RPMI8226 (cell line): ENCODE measurements at places on chromosomes 2 and 18.

DNA sequence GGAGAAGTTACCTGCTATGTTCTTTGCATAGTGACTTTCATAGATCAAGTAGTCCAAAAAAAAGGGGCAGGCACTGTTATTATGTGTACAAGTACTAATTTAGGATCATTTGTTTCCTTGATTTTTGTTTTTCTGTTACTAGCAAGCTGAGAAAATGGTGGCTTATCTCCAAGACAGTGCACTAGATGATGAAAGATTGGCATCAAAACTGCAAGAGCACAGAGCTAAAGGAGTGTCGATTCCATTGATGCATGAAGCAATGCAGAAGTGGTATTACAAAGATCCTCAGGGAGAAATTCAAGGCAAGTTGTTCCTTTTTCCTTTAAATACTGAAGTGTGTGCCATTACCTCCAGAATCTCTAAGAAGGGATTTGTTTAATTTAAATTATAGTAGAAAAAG, 19.6 kb upstream of the KCNJ13 start:
- DNase-seq, result no peak

DNA sequence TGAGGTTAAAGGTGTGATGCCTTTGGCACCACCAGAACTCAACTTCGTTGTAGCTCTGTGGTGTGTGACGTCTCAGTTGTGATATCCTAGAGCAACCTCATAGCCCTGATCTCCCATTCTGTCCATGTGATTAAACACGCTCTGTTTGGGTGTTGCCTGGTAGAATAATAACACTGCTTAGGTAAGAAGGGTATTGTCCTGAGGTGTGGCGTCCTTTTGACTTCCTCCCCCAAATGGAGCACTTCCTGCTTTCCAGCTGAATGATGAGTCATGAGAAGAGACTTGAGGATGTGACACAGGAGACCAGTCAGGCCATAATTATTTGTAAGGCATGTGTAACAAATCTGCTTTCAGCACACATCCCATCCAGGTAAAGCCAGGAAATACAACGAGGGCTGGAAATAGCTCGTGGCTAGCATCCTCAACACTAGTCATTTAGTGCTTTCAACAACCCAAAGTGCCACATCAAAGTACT, 100.7 kb downstream of the RAPGEF4 start:
- no peak for DNase-seq

- DNase-seq, result no peak
Measured at GRCh38 chr2:65450810-65451209, 18.4 kb upstream of the SPRED2 start.

- DNase-seq, result no peak
Measured at GRCh38 chr2:31467426-31467825, 52.9 kb upstream of the XDH start.

- peak; percentile 61 for DNase-seq
Measured at GRCh38 chr2:10225291-10226037, 77.2 kb upstream of the HPCAL1 start.

GRCh38 chr2:4900242-4900641, 791.9 kb upstream of the SOX11 start:
- DNase-seq, result no peak

DNA sequence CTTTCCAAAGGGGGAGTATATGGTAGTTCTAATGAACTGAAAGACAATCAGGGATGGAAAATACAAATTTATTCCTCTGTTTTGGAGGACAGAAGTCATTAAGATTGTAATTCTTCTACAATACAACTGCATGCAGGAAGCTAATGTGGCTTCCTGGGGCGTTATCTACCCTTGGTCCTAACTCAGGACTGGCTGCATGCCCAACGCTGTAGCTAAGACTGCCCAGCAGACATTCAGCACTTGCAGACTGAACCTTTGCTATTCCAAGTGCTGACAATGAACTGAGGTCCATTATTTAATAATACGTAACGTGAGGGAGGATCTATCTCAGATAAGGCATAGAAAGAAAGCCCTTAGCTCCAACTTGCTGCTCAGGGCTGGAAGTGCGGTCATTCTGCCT, 53.2 kb downstream of the ZAP70 start:
- DNase-seq, result no peak

DNA sequence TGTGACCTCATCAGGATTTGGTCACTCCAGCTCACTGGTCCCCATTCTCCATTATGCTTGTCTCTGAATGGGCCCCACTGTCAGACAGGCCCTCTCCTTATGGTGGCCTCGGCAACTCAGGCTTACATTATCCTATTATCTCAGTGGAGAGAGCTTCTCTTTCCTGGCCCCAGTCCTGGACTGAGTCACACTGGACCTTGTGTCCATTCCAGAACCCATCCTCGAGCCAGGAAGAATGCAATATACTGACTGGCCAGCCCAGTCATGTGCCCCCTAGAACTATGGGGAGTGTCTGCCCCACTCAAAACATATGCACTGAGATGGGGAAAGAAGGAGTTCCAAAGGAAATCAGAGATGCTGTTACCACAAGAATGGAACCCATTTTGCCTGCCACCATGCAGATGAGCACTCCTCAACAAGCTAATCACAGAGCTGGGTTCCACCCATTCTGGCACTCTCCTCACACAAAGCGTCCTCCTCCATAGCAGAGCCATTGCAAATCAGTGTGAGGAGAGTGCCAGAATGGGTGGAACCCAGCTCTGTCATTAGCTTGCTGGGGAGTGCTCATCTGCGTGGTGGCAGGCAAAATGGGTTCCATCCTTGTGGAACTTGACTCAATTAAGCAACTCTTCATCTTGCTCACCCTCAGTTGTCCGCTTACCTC, 71.9 kb downstream of the CHRNA1 start:
- DNase-seq, result no peak

GRCh38 chr2:149259136-149259535, 71.3 kb upstream of the LYPD6 start:
- DNase-seq, result no peak

DNA sequence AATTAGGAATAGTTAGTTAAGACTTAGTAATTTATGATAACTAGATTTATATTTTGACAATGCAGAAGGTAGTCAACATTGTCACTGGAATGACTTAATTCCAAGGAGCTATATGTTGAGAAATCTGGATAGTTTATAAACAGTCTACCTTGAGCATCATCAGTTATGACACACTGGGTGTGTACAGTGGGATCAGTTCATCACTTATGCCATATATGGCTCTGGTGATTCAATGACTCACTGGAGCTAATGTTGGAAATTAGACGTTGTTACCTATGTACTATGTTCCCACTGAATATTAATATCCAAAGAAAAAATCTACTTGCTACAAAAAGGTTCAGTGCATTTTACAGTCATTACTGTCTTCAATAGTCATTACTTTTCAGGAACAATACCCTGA, 34.0 kb upstream of the ITPRID2 start:
- no peak for DNase-seq

GRCh38 chr2:158914731-158915130, 53.7 kb upstream of the TANC1 start:
- no peak for DNase-seq

DNA sequence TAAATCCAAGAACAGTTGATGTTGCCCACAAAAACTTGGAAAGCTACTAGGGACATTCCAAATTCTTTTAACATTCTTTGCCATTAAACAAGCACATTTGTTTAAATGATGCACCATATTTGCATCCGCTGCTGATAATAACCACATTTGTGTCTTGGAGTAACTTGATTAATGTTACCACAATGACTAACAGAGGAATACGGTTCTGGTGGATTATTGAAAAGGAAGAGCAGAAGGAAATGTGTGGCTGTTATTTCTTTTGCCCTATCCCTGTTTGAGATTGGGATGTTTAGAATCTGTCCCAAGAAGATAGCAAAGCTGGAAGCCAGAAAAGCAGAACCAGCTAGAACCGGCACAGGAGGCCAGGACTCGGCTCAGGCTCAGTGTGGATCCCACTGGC, 39.2 kb upstream of the RASGRP3 start:
- DNase-seq, result no peak

- DNase-seq, result peak; percentile 21
Measured at GRCh38 chr18:37253394-37254235, 312.0 kb downstream of the CELF4 start.

DNA sequence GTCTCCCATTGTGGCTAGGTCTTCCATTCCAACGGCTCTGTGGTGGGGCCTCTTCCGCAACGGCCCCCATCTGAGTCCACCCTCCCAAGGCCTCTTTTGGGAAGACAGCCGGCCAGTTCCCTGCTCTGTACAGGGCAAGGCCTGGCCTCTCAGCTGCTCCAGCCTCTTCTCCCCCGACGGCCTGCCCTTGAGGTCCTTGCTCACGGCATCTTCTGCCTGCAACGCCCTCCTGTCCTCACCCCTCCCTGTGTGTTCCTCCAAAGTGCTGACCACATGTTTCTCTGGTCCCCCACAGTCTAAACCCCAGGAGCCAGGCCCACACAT, 16.0 kb downstream of the HS6ST1 start:
- DNase-seq, result no peak

DNA sequence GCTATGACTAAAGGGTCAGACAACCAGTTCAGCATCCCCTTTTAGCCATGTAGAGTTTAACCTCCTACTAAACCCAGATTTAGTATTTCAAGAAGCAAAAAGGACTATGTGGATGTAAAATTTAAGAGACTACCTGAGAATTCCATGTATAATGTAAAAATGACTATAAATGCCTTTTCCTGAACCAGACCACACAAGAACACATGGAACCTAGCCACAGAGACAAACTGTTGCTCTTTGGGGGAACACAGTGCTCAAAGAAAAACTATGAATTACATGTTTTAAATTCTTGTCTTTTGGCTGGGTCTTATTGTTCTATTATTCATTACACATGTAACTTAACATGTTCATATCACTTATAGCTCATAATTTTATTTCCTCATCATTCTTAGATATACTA, 192.8 kb downstream of the DNER start:
- no peak for DNase-seq

DNA sequence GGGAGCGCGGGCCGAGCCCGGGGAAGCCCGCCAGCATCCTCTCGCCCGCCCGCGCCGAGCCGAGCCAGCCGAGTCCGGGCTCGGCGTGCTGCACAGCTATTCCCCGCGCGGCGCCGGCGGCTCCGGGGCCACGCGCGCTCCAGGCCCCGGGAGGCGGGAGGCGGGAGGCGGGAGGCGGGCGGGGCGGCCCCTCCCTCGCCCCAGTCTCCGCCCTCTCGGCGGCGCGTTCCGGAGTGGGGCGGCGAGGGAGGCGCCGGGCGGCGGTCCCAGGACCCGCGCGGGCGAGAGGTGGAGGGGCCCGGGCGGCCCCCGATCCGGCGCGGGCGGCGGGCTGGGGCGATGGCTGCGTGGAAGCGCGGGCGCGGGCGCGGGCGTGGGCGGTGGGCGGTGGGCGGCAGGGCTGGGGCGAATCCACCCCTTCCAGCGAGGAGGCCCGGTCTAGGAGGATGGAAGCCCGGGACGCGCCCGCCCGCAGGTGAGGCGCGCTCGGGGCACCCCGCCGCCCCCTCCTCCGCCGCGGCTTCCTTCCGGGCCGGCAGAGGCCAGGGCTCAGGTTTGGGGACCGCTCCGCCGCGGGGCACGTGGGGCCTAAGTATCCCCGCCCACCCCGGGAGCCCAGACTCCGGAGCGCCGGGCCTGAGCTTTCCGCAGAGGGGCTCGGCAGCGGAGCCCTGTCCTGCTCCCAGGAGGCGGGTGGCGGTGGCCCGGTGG, at the start of gene ADCY3:
TSS of gene ADCY3 (minus strand) at position 140 of the 711 bp plus-strand sequence. CDS start 1,250 bp downstream, outside the sequence.
- DNase-seq, result peak; percentile 81

- DNase-seq, result no peak
Measured at GRCh38 chr18:4589056-4589800, 134.1 kb upstream of the DLGAP1 start.

DNA sequence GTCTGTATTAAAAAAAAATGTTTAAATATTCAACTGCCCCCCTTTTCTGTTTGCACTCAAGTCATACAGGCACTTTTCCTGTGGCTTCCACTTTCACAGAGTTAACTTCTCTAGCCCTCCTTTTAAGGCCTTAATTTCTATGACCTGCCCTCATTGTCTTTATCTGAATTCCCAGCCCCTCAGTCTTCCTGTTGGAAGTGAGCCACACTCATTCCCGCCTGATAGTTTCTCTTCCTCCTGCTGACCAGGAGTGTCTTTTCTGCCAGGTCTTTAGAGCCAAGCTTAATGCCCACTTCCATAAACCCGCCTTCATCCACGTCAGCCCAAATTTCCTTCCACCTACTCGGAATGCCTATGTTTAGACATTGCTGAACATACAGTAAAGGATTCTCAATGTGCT, 10.5 kb downstream of the COPS8 start:
- no peak for DNase-seq

DNA sequence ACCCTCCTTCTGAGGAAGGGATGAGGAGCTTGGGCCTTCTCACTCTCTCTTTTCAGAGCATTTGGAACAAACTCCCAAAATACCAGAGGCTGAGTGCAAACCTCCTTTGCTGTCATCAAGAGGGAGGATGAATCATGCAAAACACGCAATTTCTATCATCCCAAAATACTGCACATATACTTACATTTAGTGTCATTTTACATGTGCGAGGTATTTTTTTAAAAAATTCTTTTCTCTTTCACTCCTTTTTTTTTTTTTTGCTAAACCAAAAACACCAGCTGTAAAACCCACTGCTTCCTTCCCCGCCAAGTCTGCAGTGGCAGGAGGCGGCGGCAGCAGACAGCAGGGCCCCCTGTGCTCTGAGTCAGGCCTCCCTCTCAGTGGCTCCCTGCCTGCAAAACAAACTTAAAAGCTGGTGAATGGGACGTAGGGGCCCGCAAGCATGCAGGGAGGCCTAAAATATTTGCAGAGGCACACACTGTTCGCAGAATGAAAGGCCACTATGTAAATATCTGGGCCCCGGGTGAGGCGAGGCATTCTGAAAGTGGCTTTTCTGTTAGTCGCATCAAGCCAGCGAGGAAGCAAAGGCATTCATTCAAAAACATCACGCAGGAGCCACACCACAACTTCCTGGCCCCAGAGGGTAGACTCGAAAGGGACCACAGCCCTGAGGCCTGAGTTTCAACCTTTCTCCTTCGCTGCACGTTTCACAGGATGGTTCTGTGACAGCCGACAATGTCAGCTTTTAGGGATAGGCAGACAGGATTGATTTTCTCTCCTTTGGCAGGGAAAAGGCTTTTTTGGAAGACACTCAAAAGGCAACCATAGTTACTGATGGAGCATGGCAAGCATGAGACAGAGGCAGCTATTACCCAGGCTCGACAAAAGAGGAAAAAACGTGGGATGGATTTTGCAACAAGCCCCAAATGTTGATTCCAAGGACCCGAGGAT, 73.4 kb downstream of the ACTR2 start:
- no peak for DNase-seq
